ENCODE measurements at places on chromosomes 6 and 20. TPM values are rescaled to one million over a fixed set of nuclear protein-coding genes. Genes with fewer than 3 reads are reported as not detected.

DNA sequence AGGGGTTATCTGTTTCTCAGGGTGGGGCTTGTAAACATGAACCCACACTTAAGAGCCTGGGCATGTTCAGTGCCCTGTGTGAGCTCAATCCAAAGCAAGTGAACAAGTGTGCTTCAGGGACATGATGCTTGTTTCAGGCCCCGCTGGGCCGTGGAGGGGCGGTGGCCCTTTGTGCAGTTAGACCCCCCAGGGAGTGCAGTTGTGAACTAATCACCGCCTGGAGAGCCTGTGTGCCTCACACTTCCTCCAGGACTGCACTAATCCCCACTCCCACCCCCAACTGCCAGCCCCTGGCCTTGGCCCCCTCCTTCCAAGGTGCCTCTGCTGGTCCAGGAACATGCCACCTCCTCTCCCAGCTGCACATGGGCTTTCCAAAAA, 58.1 kb downstream of the RREB1 start:
- DNase-seq, result no peak

DNA sequence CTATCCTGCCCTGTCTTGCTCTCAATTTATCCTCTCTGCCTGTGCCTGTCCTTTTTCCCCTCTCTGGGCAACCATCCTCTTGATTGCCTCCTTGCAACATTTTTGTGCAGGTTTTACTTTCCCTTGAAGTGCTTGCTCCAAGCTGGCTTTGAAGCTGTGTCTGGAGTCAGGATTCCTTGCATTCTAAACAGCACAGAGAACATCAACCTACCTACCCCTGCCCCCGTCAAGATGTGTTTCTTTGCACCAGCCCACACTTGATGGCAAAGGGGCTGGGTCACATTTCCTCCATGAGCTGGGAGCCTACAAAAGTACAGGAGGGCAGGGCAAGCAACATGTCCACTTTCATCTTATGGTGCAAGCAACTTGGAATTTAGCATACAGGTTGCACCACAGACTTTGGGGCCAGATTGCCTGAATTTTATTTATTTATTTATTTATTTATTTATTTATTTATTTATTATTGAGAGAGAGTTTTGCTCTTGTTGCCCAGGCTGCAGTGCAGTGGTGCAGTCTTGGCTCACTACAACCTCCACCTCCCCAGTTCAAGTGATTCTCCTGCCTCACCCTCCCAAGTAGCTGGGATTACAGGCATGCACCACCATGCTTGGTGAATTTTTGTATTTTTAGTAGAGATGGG, 206.3 kb downstream of the COL19A1 start:
- no peak for DNase-seq

GRCh38 chr6:149845549-149845948, 18.6 kb downstream of the LRP11 start:
- no peak for DNase-seq

DNA sequence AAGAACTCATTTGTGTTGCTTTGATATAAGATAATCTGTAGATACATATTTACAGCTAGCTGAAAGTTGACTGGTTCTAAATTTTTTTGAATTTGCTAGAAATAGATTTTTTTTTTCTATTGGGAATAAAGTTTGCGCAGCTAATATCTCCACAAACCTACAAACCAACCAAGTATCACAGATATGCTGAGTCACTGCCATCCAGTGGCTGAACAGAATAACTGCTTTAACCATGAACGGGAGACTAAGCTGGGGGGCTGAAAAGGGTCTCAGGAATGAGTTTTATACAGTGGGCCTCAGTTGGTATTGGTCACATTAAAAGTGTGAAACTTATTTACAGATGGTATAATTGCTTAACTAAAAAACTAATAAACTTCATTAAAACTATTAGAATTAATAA, 326.7 kb upstream of the CNR1 start:
- DNase-seq, result no peak

DNA sequence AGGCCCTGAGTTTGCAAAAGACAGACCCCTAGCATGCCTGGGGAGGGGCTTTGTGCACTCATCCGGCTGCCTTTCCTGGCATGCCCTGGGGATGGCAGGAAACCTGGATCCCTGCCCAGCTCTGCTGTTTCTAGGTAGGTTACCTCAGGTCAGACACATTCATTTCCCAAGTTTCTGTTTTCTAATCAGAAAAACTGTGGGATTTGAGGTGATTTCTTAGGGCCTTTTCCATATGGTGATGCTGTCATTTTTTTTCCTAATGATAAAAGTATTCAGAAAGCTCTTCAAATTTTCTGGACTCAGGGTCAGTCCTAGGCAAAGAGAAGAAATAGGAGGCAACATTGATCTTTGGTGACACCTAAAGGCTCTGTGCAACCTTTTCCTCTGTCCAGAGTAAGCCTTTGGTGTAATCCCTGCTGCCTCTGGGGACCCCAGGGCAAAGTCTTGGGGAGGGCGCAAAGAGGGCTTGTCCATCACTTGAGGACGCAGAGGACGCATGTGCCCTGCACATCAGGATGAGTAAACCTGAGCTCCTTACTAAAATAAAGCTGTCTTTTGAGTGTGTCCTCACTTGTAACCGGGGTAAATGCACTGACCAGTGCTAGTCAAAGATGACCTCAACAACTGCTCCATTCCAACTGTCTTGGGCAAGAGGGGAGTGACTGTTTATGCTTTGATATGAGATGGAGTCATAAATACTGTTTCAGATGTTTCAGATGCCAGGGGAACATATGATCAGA, 13.5 kb upstream of the TRAM2 start:
- DNase-seq, result no peak

DNA sequence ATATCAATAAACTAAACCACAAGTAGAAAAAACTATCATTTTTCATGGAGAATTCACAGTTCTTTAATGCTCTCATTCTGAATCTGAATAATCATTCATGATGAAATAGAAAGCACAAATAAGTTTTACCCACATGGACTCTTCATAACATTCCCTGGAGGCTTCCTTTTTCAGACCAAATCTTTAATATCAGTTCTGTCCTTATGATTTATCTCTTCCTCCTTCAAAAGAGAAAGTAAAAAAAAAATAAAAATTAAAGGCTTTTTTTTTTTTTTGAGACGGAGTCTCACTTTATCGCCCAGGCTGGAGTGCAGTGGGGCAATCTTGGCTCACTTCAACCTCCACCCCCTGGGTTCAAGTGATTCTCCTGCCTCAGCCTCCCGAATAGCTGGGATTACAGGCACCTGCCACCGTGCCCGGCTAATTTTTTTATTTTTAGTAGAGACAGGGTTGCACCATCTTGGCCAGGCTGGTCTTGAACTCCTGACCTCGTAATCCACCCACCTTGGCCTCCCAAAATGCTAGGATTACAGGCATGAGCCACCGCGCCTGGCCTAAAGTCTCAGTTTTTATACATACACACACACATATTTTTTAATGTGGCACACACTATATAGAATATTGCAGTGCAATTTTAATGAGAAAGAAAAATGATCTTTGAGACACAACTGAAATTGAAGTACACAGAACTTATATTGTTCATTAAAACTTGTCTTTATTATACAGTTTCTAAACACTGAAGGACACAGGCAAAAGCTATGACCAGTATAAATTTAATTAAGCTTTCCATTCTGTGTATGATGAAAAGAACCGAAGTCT, 31.9 kb upstream of the ZNF217 start:
- no peak for DNase-seq

DNA sequence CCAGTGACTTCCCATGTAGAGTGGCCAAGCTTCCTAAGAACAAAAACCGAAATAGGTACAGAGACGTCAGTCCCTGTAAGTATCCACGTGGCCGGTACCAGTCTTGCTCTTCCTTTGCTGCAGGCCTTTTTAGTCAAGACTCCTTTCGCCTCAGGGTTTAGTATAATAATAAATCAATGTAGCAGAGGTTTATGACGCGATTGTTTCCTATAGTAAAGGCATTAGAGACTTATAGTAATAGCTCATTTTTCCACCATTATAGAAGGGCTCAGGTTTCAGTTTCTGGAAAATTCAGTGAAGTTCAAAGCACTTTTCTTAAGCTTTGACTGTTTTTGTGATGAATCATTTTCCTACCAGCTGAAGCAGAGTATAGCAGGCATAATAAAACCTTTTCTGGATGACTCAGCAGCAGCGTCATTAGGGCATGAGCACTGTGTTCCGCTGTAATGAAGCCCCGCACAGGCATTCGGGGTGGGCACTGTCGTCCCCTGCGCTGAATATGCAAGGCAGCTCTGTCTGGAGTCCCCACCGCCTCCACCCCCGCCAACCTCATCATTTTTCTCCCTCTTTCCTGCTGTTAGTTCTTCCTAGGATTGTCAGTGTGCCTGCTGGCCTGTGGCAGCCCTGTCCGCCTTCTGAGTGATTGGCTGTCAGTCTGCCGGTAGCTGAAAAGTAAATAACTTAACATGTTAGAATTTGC, 51.3 kb downstream of the PTPN1 start:
- DNase-seq, result no peak

DNA sequence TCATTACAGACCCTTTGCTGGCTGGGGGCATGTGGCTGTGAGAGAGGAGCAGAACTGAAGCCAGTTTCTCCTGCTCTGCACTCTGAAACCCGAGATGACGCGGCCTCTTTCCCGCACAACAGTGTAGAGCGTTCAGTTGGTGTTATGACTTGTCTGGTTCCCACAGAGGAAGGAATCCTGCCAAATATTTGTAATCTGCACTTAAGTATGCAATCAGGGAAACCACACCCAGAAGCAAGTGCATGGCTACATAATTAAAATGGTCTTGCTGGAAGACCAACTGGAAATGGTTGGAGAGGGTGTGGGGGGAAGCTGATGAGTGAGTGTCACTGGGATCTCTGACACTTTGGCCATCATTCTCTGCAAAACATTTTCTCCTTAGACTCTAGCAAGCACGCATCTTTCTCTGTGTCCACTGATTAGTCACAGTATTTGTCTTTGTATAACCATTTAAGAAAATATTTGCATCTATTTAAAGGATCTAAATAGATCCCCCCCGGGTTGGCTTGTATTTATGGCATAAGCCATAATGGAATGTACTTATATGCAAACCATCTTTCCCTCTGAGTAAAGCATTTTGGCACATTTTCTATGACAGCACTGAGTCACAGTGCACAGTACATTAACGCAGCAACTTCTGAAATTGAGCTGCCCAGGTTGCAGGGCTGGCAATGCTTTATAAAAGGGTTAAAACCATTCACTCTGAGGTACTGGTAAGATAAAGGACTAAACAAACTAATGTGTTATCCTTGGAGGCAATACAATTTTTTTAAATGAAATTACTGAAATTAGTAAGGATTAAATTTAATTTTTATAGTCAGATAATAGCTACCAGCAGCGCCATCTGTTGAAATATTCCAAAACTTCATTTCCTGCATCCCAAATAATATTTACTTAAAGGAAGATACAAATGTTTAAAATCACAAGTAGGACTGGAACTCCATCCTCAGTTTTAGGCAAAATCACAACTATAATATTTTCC, 76.7 kb downstream of the FOXC1 start:
- DNase-seq, result no peak

DNA sequence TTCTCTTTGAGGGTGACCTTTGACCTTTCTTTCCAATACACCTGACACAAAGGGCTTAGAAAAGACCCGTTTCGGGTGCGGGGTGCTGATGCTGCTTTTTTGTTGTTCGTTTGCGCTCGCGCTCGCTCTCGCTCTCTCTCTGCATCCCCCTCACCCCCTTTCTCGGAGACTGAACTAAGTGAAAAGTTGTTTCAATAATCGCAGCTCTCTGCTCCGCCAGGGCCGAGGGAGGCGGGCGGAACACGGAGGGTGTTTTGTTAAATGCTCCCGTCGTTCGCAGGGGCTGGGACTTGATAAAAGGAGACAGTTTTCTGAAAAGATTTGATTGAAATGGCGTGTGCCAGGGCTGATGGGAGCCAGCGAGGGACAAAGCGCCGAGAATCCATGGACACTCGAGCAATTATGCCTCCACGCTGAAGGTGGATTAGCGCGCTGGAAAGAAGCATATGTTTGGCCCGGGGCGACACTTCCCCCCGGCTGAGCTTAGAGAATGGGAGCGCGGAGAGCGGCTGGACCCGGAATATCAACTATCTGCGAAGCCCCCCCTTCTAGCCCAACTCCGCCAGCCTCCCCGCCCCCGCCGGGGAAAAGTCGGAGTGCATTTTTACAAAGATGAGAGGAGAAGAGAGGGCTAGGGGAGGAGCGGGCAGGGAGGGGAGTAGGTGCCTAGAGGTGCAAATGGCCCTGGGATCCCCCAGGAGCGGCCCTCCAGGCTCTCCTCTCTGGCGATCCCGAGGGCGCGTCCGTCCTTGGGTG, 25.0 kb downstream of the TFAP2A start:
- DNase-seq, result no peak

DNA sequence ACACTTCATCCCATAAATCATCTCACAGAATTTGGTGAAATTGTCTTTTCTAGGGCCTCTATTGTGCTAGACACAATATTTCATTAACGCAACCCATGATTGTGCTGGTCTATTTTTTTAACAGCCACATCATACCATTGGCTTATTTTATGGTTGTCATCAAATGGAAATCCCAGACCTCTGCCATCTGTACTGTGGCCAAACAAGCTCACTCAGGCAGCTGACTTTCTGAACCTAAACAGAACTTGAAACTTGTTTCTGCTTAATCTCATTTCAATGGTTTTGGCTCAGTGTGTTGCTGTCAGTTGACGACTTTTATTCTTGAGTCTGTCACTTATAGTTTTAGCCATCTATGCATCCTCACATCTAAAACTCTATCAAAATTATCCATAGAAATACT, 111.8 kb downstream of the HAO1 start:
- DNase-seq, result no peak

DNA sequence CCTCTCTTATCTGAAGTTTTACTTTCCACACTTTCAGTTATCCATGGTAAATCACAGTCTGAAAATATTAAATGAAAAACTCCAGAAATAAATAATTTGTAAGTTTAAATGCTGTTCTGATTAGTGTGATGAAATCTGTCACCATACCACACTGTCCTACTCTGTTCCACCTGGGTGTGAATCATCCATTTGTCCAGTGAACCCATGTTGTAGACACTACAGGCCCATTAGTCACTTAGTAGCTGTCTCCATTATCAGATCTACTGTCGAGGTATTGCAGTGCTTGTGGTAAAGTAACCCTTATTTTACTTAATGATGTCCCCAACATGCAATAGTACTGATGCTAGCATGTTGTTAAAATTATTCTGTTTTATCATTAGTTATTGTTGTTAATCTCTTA, 29.2 kb upstream of the MMS22L start:
- no peak for DNase-seq

GRCh38 chr20:41306061-41306727, 11.3 kb downstream of the ZHX3 start:
- no peak for DNase-seq

GRCh38 chr6:63553208-63553607, 19.1 kb upstream of the LOC128125822 start:
- DNase-seq, result no peak

DNA sequence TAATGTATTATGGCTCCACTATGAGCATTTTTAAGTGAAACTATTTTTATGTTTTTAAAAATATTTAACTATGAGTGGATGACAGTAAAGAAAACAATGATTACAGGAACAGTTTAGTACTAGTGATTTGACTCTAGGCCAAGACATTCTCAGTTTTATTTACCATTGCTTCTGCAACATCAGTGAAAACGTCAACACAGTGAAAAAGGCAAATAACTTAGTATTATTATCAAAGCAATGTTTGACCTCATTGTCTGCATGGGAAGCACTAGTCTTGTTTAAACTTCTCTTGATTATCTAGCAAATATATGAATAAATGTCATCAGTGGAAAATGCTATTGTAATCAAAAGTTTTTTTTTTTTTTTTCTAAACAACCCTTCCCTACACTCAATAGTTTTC, 165.0 kb downstream of the HTR1B start:
- DNase-seq, result no peak

Gene HTR1B
- polyA plus RNA-seq, result 0.21 TPM

Gene SEMG1
- polyA plus RNA-seq, result 0.16 TPM

Gene PTCHD4
- polyA plus RNA-seq, result 1.4 TPM

Gene CPNE5
- 12.3 TPM for polyA plus RNA-seq

Gene CLDN20
- polyA plus RNA-seq, result 3.5 TPM
